ENCODE measurements at places on chromosomes 16 and 17.

DNA sequence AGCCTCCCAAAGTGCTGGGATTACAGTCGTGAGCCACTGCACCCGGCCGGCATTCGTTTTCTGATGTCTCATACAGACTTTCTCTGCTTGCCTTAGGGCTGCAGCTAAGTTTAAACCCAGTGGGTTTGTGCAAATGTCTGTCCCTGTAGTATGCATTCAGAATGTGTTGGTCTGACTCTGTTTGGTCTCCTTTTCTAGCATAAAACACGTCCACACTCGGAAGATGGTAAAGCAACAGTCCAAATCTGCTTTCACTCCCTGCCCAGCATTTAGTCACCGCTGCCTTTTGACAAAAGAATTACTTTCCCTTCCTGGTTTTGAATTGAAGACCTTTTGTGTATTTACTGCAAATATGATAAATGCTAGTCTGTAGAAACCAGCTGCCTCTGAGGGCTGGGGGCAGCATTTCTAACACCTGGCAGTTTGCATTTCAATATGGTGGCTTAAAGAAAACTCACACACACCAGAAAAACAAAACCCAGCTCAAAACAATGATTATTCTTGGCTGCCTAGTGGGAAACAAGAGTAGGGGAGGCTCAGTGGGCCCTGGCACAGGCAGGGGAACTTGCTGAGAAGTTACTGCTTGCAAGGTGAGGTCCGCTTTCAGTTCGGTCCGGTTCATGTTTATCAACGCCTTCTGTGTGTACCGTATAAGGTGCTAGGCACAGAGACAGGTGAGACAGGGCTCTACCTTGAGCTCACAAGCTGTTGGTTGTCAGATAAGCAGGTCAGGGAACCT, 56.9 kb downstream of the MSI2 start:
- no peak for DNase-seq

DNA sequence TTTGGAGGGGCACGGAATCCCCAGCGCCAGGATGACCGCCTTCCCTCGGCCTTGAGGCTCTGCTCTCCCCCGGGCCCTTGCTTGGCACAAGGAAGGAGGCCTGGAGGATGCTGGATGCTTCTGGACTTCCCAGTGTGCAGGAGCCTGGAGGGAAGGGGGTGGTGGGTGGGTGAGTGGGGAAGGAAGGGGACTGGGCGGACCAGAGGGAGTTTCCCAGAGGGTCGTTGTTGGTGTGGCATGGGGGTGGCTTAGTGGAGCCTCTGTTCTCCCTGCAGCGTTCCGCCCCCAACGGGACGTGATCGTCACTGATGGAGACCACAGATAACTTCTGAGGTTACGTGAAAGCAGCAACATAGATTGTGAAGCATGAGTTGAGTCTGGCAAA, 140.0 kb downstream of the IRF8 start:
- no peak for DNase-seq

GRCh38 chr17:19460700-19461099, 49.7 kb downstream of the RNF112 start:
- DNase-seq, result no peak

GRCh38 chr17:34299027-34299426, 13.5 kb downstream of the CCL11 start:
- no peak for DNase-seq

- no peak for DNase-seq
Measured at GRCh38 chr16:77599793-77600415, 122.4 kb upstream of the NUDT7 start.

GRCh38 chr17:41678907-41679739, 9.6 kb upstream of the EIF1 start:
- DNase-seq, result no peak

GRCh38 chr16:12600536-12601256, 203.0 kb downstream of the CPPED1 start:
- no peak for DNase-seq

DNA sequence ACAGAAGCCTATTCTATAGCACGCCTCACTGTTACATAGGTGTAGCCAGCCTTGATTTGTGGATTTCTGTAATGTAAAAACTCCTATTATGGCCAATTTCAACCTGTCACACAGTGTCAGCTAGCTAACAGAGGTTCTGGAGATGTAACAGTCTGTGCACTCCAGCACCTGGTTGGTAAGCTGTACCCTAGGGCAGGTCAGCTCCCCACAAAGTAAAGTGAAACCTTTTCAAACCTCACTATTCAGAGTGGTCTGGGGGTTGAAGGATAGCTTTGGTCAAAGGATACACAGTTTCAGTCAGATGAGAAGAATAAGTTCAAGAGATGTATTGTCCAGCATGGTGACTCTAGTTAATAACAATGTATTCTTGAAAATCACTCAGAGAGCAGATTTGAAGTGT, 28.5 kb upstream of the TBX2 start:
- DNase-seq, result no peak

DNA sequence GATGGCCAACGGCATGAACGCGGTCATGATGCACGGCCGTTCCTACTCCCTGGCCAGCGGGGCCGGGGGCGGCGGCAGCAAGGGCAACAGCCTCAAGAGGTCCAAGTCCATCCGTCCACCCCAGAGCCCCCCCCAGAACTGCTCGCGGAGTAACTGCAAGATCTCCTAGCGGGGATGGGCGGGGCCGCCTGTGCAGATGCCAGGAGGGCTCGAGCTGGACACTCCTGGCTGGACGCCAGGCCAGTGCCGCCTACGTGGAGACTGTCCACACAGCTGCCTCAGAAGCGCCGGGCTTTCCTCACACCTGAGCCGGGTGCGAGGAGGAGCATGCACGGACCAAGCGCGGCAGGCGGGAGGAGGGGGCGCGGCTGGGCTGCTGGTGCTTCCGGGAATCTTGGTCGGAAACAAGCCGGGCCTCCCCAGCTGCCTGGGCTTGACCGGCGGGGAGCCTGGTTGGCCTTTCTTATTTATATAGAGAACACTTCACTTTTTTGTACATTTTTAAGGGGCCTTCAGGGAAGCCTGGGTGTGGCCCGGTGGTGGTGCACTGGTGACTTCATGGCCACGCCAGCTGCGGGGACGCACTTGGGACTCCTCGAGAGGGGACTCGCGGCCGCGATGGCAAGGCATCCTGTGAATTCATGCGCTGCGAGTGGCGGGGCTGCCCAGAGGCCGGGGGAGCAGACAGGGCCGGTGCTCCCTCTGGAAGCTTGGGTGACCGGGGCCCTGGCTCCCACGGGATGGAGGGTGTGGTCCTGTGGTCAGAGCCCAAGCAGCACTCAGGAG, 3.1 kb upstream of the WFIKKN1 start:
- DNase-seq, result no peak

GRCh38 chr17:35167666-35168065, 20.0 kb downstream of the UNC45B start:
- DNase-seq, result no peak

- DNase-seq, result no peak
Measured at GRCh38 chr17:34228781-34229180, 26.3 kb upstream of the CCL2 start.

- DNase-seq, result peak; percentile 69
Measured at GRCh38 chr17:39164675-39165143, 1.3 kb downstream of the ARL5C start.

DNA sequence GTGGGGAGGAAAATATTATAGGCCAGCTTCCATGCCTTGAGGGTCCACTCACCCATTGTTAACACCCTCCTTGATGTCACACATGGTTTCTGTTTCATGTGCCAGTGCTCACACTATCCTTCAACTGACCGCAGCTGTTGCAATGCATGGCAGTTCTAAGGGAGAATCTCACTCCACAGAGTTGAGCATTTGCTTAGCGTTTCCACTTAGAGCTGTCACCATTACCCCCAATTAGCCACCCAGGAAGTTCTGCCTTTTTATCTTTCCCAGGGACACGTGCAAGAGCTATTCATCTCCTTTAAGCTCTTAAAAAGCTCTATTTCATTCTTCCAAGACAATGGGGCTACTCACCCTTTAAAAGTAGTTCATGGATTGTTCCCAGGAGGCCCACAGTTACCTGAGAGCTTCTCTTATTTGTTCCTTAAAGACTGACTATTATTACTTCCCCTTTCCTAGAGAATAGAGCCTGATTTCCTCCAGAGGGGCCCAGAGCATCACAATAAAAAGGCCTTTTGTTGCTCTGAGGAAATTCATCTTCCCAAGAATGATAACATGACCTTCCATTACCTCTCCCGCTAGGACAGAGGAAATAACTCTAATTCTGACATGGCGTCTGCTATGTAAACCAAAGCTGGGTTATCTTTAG, 126.8 kb downstream of the CACNG3 start:
- DNase-seq, result no peak

GRCh38 chr16:80507538-80507937, 33.3 kb upstream of the DYNLRB2 start:
- no peak for DNase-seq

DNA sequence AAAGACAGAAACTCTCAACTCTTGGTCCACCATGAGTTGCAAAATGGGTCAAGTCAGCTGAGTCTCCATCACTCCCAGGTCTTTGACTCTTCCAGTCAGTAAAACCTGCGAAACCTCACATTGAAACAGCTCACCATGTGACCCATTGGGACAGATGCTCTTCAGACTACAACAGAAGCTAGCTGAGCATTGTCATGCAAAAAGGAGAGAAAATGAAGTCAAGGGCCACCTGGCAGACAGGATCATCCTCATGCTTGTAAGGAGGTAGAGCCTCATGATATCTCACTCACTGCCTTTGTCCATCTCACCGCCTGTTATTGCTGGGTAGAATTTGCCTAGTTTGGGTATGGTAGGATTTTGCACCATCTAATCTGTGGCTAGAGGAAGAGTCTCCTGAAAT, 50.2 kb downstream of the MAF start:
- DNase-seq, result no peak

GRCh38 chr17:40496170-40496569, 5.3 kb downstream of the TNS4 start:
- no peak for DNase-seq

GRCh38 chr17:76054112-76054476, 18.2 kb downstream of the SRP68 start:
- DNase-seq, result no peak

DNA sequence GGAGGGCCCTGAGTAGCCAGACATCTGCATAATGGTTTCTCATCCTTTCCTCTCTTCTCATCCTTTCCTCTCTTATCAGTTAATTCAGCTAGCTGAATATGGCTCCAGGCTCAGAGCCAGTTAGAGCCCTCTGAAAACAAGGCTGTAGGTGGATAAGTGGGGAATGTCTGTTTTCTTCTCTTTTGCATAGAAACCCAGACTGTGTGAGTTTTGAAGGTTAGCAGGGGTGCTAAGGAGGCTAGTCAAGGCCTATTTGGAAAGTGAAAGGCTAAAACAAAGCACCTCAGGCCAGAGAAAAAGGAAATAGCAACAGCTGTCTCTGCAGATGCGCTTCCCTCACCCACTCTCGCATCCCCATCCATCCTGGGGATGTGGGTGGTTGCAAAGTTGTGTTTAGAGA, 420.9 kb downstream of the SHISA9 start:
- DNase-seq, result no peak

DNA sequence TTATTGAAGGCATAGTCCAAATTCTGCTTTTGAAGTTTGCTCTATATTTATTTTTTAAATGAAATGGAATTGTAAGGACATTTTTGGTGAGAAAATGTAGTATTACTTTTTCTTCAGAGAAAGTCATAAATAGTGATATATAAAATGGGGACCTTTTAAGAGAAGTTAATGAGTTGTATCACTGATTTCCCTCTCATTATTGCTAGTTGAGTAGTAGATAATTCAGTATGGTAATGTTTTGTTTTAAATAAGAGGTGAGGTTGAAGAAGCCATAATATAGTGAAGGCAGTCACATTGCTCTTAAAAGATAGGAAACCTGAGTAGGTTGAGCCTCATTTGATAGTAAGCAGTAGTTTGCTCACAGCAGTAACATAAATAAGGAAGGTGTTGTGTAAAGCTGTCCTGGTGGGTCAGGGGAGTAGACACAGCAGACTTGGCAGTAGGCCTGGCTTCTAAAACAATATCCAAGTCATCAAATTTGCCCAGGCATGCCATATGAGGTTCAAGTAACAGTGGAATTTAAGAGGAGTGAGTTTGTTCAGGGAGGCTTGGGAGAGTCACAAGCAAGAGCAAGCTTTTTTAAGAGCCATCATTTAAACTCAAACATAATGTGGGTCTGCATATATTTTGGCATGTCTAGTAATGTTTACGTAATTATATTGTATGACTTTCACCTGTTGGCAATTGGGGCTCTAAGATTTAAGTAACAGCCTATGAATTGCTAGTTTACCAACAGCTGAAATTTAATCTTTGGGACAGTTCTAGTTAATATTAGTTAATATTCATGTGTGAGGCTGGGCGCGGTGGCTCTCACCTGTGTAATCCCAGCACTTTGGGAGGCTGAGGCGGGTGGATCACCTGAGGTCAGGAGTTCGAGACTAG, 6.5 kb downstream of the NFATC3 start:
- DNase-seq, result peak; percentile 70

DNA sequence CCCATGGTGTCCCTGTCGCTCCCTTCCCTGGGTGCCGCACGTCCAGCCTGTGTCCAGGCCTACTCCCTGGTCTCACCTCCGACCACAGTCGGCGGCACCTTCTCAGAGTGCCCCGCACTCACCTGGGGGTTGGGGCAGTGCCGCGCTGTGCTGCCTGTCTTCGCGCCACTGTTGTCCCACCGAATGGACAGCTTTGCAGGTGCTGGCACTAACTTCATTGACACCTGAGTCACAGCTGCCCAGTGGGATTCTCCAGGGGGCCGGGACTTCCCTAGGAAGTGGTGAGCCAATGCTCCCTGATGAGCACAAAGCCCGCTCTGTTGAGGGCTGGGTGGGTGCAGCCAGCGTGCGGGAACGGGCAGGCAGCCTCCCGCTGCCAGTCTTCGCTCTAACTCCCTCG, 24.3 kb upstream of the DBNDD1 start:
- no peak for DNase-seq

- no peak for DNase-seq
Measured at GRCh38 chr17:75289832-75290337, 652 bp upstream of the SLC25A19 start.

Data from DMS 273 treated with DMSO at 0.1 percent for 48 hours (cell line).